ENCODE measurements at places on chromosomes 2 and 18.
A peak's percentile ranks its signal among the peaks of the same experiment; 100 is the strongest.

DNA sequence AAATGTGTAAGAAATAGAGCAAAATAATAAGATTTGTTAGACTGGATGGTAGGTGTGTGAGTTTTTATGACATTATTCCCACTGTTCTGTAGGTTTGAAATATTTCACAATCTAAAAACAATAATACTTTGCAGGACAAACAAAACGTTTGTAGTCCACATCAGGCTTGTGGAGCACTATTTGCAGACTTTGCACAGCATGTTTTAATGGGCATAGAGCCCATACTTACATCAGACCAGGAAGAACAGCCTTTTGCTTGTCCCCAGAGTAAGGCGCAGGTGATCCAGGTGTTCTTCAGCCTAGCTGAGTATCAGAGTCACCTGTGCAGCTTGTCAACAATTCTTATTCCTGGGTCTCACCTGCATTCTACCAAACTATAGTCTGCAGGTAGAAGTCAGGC is 9.1 kb upstream of the STK39 start:
- H3K4me3 ChIP-seq, result no peak overlapping the region
- no peaks in the 10 kb centered on the region for H3K36me3 ChIP-seq
- DNase-seq, result no peak
- no peaks in the 10 kb centered on the region for H3K27me3 ChIP-seq
- no peaks in the 10 kb centered on the region for H3K4me1 ChIP-seq
- no peak overlapping the region for H3K27ac ChIP-seq

DNA sequence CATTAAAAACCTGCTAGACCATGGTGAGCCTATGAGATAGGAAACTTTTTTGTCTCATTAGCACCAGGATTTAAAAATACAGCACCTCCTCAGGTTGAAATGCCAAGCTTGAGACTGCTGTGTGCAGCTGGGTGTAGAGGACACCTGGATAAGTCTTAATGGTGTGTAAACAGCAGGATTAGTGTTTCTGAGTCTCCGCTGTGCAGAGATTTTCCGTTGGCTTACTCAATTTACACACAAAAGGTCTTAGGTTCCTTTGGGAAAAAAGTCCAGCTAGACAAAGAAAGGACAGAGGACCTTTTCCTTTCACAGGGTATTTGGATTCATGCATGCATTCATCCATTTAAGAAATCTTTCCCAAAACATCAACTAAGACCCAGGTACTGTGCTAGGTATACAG is 168.1 kb downstream of the NRXN1 start:
- H3K4me3 ChIP-seq, result no peak overlapping the region
- DNase-seq, result no peak
- H3K27ac ChIP-seq, result no peak overlapping the region
- no peaks in the 10 kb centered on the region for H3K27me3 ChIP-seq
- no peaks in the 10 kb centered on the region for H3K36me3 ChIP-seq

DNA sequence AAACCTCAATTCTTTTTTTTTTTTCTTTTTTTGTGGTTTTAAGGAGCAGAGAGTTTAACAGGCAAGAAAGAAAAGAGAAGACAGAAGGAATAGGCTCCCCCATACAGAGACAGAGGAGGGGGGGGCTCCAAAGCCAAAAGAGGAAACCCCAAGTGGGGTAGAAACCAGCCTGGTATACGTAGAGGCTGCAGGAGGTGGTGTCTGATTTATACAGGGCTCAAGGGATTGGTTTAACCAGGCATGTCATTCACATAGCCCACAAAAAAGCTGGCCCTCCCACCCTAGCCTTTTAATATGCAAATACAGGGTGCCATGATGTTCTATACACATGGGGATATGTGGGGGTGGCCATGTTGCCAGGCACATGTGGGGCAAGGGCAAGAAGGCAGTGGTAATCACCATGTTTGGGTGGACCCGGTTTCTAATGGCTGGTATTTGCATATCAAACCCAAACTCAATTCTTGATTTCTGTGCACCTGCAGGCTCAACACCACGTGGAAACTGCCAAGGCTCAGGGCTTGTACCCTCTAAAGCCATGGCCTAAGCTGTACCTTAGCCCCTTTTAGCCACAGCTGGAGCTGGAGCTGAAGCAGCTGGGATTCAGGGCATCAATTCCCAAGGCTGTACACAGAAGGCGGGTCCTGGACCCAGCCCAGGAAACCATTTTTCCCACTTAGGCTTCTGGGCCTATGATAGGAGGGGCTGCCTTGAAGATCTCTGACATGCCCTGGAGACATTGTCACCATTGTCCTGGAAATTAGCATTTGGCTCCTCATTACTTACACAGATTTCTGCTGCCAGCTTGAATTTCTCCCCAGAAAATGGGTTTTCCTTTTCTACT is 170.3 kb downstream of the MAIP1 start:
- no peaks in the 10 kb centered on the region for H3K27me3 ChIP-seq
- H3K36me3 ChIP-seq, result no peaks in the 10 kb centered on the region
- H3K4me3 ChIP-seq, result no peak overlapping the region
- H3K4me1 ChIP-seq, result no peaks in the 10 kb centered on the region
- H3K27ac ChIP-seq, result no peak overlapping the region
- DNase-seq, result peak; percentile 39

GRCh38 chr2:212154477-212154878 is 384.1 kb downstream of the ERBB4 start:
- no peaks in the 10 kb centered on the region for H3K4me1 ChIP-seq
- DNase-seq, result no peak
- no peaks in the 10 kb centered on the region for H3K27me3 ChIP-seq
- no peak overlapping the region for H3K4me3 ChIP-seq

- DNase-seq, result no peak
- H3K27me3 ChIP-seq, result no peaks in the 10 kb centered on the region
- no peaks in the 10 kb centered on the region for H3K36me3 ChIP-seq
- H3K27ac ChIP-seq, result no peak overlapping the region
- H3K4me1 ChIP-seq, result no peaks in the 10 kb centered on the region
Observed at GRCh38 chr18:75823471-75823870, 396.0 kb upstream of the SMIM21 start.

DNA sequence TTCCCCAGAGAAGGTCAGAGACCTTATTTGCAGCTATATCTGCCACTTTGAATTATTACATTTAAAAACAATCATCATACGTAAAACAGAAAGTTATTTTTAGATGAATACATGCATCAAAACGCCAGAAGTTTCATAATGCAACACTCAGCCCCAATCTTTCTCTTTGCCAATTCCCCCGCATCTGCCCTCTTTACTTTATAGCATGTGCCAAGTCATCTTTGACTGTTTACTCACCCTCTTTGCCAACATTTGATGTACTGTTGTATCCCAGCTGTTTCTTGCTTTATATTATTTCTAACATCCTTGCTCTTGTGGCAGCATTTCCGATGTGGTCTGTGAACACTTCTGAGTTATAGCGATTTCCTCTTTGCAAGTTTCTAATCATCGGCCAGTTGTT is 86.2 kb downstream of the CRIM1 start:
- no peak overlapping the region for H3K27ac ChIP-seq
- H3K27me3 ChIP-seq, result no peaks in the 10 kb centered on the region
- no peaks in the 10 kb centered on the region for H3K36me3 ChIP-seq
- no peak overlapping the region for H3K4me3 ChIP-seq
- H3K4me1 ChIP-seq, result no peaks in the 10 kb centered on the region

GRCh38 chr2:105262651-105263091 is 21.1 kb downstream of the GPR45 start:
- H3K27ac ChIP-seq, result no peak overlapping the region
- peak; percentile 54 for DNase-seq
- no peaks in the 10 kb centered on the region for H3K36me3 ChIP-seq
- no peaks in the 10 kb centered on the region for H3K4me1 ChIP-seq

DNA sequence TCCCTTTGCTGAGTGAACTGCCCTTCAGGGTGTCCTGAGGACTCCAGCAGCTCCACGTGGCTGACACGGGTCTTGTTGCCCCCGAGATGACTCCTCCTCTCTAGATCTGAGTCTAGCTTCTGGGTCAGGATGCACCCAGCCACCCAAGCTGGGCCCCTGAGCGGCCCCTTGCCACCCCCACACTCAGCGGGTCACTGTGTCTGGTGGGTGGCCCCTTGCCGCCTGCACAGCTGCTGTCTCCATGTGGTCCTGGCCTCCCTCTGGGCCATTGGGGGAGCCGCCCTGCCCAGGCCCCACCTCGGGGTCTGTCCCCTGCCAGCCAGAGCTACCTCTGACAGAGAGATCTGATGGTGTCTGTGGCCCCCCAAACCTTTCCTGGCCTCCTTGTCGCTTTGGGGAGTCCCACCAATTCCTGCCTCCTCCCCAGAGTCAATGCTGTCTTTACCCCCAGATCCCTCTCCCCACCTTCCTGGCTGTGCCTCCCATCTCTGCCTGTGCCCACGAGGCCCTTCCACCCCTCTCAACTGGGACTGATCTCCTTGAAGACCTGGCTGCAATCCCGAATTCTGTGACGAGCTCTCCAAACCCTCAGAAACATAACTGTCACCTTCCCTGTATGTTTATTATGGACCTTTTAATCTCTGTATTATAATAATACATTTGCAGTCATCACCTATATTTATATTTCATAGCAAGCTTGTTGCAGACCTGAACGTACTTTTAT is 46.5 kb downstream of the TWIST2 start:
- no peak for DNase-seq
- no peak overlapping the region for H3K4me3 ChIP-seq
- no peak overlapping the region for H3K27ac ChIP-seq
- no peaks in the 10 kb centered on the region for H3K27me3 ChIP-seq
- H3K4me1 ChIP-seq, result no peaks in the 10 kb centered on the region
- no peaks in the 10 kb centered on the region for H3K36me3 ChIP-seq

- DNase-seq, result no peak
- no peaks in the 10 kb centered on the region for H3K27me3 ChIP-seq
- no peaks in the 10 kb centered on the region for H3K36me3 ChIP-seq
- peaks cover 56% of the 10 kb centered on the region for H3K4me1 ChIP-seq
- peak overlapping the region; percentile 78 for H3K27ac ChIP-seq
Observed at GRCh38 chr2:25313711-25314513, 27.8 kb downstream of the DNMT3A start.

GRCh38 chr2:133957724-133958480 is 296.0 kb upstream of the MGAT5 start:
- no peaks in the 10 kb centered on the region for H3K27me3 ChIP-seq
- H3K4me1 ChIP-seq, result no peaks in the 10 kb centered on the region
- H3K36me3 ChIP-seq, result no peaks in the 10 kb centered on the region
- DNase-seq, result no peak
- H3K27ac ChIP-seq, result no peak overlapping the region

DNA sequence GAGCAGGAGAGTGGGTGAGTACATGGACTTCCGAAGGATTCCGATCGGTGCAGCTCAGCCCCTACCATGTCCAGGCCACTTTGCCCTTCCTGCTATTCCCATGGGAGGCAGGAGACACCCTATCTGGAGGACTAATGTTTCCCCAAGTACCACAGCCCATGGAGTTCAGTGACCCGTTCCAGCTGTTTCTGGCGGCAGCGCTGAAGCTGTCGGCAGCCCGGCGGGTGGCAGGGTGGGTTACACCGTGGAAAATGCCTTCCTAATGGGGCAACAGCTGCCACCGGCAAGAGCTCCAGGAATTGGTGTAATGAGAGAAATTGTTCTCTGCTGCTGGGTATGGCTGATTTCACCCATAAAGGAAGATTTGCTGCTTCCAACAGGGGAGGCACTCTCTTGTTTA is 98.3 kb downstream of the MYCN start:
- H3K4me3 ChIP-seq, result no peak overlapping the region
- DNase-seq, result no peak
- H3K36me3 ChIP-seq, result no peaks in the 10 kb centered on the region
- H3K27me3 ChIP-seq, result peaks cover 11% of the 10 kb centered on the region

DNA sequence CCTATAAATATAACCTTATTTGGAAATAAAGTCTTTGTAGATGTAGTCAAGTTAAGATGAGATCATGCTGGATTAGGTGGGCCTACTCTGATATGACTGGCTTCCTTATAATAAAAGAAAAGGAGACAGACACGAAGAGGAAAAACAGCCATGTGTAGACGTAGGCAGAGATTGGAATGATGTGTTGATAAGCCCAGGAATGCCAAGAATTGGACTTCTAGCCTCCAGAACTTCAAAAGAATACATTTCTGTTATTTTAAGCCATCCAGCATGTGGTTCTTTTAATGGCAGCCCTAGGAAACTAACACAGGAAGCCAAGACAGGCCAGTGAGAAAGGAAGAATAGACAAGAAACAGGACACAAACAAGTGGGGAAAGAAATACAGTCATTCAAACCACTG is 68.6 kb downstream of the NYAP2 start:
- H3K36me3 ChIP-seq, result no peaks in the 10 kb centered on the region
- H3K27me3 ChIP-seq, result no peaks in the 10 kb centered on the region
- H3K4me3 ChIP-seq, result no peak overlapping the region
- DNase-seq, result no peak
